ENCODE measurements at places on chromosomes 7 and 10.

- no peak for DNase-seq
Observed at GRCh38 chr10:102004376-102004775, 51.6 kb downstream of the ARMH3 start.

GRCh38 chr7:7959979-7960670 is 8.5 kb upstream of the GLCCI1 start:
- DNase-seq: no peak

- no peak for DNase-seq
Observed at GRCh38 chr10:46236941-46237681, 49.7 kb upstream of the ANTXRL start.

DNA sequence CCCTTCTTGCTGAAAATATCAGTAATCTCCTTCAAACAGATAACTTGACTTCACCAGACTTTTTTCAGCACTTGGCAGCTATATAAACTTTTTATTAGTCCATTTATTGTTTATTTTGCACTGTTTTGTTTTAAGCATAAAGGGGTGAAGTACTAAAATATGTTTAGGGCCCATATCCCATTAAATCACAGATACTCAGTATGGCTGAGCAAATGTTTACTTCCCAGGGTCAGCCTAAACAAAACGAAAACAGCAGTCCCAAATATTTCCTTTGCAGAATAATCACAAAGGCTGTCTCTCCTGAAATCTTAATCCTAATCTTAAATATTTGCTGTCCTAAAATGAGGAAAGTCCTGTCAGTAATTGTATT is 649.6 kb downstream of the TNS3 start:
- DNase-seq: no peak

Data from glutamatergic neuron (in vitro differentiated cells).